RPMI8226 (cell line): ENCODE measurements at places on chromosomes 6 and 20.
A peak's percentile ranks its signal among the peaks of the same experiment; 100 is the strongest.

GRCh38 chr6:33718713-33719112 lies 7.2 kb upstream of the UQCC2 start:
- DNase-seq: no peak

DNA sequence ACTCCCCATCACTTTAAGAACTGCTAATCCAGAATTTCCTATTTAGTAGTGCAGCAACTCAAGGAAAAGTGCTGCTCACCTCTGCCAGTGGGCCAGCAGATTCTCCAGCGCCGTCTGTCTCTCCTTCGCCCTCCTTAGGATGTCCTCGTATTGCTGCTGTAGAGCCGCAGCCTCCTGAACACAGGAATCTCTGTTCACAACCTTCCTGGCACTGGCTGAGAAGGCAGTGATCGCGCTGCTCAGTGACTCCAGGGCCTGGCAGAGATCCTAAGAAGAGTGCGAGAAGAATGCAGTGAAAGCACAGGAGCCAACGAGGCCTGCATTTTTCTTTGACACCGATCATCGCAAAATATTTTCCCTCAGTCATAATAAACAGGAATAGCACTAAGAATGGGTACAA lies 209.0 kb downstream of the SYNE1 start:
- DNase-seq: no peak

DNA sequence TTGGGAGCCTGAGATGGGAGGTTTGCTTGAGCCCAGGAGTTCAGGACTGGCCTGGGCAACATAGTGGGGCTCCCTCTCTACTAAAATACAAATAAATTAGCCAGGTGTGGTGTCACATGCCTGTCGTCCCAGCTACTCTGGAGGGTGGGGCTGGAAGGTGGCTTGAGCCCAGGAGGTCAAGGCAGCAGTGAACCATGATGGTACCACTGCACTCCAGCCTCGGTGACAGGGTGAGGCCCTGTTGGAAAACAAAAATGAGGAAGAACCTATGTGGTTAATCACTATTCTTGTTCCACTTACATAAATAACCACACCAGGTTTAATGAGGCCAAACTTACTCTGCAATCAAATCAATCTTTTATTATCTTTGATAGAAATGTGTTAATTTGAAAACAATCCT lies 5.4 kb downstream of the PPDPF start:
- DNase-seq: no peak

DNA sequence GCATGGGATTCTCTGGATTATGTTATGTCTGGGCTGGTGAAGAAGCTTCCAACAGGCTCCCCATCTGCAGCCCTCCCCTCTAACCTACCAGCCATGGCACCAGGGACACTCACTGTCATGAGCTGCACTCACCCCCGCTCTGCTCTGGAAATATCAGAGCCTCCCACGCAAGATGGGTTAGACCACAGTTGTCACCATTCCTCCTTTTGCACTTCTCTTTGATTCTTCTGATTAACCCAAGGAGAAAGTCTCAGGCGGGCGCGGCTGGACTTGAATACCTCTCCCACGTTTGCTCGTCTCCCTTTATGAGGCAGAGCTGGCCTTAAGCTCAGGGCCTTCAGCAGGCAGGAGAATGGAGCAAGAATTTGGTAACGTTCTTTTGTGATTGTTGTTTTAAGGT lies 128.1 kb downstream of the CEBPB start:
- no peak for DNase-seq

GRCh38 chr20:10468340-10468845 lies 33.3 kb downstream of the SLX4IP start:
- no peak for DNase-seq

- DNase-seq: peak; percentile 99
These were observed 28.1 kb downstream of the SNRNP48 start for GRCh38 chr6:7617801-7618764.

GRCh38 chr6:136230219-136230853 lies 19.8 kb downstream of the MTFR2 start:
- DNase-seq: no peak

DNA sequence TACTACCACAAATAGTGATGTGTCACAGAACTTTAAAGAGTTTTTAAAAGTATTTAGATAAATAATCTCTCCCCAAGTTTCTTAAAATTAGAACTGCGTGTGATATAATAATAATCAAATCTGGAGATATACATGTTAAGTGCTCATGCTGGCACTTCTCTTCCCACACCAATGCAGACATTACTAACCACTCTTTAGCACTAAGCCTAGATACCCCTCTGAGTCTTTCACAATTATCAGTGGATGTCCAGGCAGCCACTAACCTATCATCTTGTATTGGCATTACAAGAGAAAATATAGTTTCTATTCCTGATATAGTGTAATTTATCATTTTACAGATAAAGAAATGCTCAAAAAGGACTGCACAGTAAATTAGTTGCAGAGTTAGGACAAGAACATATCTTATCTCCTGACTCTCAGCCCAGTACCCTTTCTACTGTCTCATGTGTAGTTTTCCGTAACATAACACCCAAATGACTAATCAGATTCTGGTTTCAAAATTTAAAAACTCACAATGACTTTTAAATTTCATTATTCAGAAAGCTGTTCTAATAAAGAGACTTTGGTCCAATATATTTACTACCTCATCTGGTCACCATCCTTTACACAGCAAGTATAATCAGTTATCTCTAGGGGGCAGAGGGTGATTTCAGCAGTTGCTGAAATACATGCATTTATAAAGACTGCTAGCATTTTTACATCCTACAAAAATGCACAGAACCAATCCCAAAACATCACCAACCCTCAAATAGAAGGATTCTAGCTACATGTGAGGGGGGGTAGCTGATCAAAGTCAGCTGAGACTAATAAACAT lies 215.5 kb upstream of the MCHR2 start:
- DNase-seq: no peak

DNA sequence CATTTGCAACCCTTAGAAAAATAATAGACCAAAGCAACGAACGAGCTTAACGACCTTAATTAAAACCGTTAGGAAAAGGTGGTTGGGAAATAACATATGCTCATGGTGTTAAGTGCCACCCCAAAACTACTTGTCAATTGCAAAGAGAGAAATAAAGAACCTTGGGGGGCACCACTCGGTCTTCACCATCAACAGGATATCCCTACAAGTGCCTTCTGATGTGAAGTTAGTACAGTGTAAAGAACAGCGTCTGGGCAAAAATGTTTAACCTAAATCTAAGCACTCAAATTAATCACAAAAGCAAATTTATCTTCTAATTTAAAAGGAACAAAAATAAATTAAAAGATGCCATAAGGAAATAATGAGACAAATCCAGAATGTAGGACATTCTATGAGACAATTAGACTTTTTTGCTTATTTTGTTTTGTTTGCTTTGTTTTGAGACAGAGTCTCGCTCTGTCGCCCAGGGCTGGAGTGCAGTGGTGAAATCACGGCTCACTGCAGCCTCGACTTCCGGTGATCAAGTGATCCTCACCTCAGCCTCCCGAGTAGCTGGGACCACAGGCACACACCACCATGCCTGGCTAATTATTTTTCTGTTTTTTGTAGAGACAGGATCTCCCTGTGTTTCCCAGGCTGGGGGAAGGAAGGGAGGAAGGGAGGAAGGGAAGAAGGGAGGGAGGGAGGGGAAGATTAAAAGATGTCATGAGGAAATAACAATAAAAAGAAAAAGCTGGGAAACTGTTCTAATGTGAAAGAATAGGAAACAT lies 41.3 kb upstream of the BTN3A2 start:
- no peak for DNase-seq

DNA sequence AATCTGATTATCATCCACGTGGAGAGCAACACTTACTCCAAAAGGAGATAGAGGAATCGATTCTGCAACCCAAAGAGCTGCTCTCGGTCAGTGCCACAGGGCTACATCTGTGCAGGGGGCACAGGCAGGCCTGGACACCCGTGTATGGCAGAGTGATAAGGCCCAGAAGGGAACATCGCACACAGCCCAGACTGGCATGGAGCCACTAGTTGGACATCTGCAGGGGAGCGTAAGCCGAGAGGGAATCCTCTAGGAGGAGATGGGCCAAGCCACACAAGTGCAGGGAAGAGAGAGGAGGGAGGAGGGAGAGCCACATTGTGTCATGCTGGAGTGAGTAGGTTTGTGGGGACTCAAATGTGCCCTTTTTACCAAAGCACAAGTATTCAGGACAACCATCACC lies 50.4 kb upstream of the ENTPD6 start:
- no peak for DNase-seq

- DNase-seq: no peak
These were observed 34.9 kb upstream of the FOXA2 start for GRCh38 chr20:22619272-22619671.

- no peak for DNase-seq
These were observed 117.0 kb downstream of the NFATC2 start for GRCh38 chr20:51425347-51426106.

- no peak for DNase-seq
These were observed 14.2 kb downstream of the VAPB start for GRCh38 chr20:58403272-58403671.

GRCh38 chr6:159557031-159557430 lies 136.0 kb downstream of the SOD2 start:
- DNase-seq: no peak

- DNase-seq: no peak
These were observed 14.9 kb upstream of the MAPK13 start for GRCh38 chr6:36115412-36115811.

- peak; percentile 52 for DNase-seq
These were observed 26.1 kb upstream of the FANCE start for GRCh38 chr6:35426074-35426473.

GRCh38 chr6:12472601-12473038 lies 182.5 kb downstream of the EDN1 start:
- DNase-seq: no peak

DNA sequence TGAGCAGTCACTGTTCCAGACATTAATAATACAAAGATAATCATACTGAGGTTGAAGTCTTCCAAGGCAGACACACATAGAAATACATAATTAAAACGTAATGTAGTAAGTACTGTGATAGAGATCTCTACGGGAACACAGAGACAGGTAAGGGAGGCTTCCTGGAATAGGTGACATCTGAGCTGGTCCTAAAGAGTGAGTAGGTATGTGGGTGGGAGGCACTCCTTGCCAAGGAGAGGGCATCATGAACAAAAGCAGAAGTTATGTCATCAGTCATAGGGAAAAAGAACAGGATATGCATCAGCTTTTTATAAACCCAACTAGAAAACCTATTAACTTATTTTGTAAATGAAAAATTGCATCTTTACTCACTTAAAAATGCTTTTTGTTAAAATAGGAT lies 110.0 kb downstream of the MAP7 start:
- DNase-seq: no peak

- peak; percentile 77 for DNase-seq
These were observed 347.2 kb downstream of the TAF4 start for GRCh38 chr20:61718361-61719005.

- DNase-seq: no peak
These were observed 427.7 kb upstream of the NOX3 start for GRCh38 chr6:155883334-155883731.

DNA sequence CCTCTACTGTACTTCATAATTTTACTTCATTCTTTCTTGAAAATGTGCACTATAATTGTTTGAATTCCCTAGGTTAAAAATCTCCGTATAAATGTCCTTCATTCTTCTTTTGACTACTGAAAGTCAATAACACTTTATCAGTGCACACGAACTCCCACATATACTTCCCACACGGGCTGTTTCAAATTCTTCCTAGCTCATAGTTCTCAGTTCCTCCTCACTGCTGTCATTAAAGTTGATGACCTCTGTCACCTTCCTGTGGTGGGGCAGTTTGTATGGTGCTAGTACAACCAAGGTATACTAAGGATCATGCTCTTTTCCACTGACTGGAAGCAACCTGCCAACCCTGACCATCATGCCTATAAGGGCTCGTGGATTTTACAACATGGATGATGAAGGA lies 40.0 kb upstream of the CD2AP start:
- peak; percentile 64 for DNase-seq

GRCh38 chr6:101266063-101266462 lies 127.4 kb upstream of the GRIK2 start:
- DNase-seq: no peak

GRCh38 chr6:134525190-134525868 lies 207.4 kb upstream of the SGK1 start:
- no peak for DNase-seq

GRCh38 chr6:26003102-26003694 lies 40.6 kb downstream of the TRIM38 start:
- DNase-seq: peak; percentile 54

- no peak for DNase-seq
These were observed 221.7 kb upstream of the ECI2 start for GRCh38 chr6:4356899-4357659.

- DNase-seq: no peak
These were observed 971 bp upstream of the SERINC3 start for GRCh38 chr20:44522841-44523240.

DNA sequence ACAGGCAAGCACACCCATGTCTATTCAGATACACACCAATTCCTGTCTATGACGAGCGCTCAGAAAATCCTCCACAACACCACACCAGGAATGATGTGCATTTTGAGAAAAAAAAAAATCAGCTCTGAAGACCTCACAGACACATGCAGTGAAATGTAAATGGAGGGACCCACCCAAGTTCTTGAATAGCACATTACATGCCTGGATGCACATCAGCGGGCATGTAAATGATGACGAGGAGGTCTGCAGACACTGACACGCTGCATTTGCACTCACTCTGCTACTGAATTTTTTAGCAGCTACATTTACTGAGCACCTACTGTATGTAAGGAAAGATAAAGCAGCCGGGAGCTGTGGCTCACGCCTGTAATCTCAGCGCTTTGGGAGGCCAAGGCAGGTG lies 14.7 kb downstream of the NRSN2 start:
- no peak for DNase-seq

GRCh38 chr20:6714279-6714711 lies 53.2 kb upstream of the BMP2 start:
- peak; percentile 23 for DNase-seq

DNA sequence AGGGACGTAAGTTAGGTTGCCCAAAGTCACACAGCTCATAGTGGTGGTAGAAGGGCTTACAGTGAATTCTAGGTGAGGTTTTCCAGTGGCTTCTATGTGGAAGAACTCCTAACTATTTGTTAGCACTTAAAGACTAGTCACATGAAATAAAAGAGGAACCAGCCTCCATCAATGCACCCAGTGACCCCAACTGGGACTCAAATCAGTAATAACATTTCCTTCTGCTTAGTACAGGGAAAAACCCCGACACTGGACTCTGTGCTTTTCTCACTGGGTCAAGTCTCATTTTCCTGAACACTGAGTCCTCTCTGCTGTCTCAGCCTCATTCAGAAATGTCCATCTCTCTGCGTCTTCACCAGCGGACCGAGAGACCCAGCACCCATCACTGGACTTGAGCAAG lies 89.2 kb downstream of the SLC22A23 start:
- DNase-seq: peak; percentile 58

DNA sequence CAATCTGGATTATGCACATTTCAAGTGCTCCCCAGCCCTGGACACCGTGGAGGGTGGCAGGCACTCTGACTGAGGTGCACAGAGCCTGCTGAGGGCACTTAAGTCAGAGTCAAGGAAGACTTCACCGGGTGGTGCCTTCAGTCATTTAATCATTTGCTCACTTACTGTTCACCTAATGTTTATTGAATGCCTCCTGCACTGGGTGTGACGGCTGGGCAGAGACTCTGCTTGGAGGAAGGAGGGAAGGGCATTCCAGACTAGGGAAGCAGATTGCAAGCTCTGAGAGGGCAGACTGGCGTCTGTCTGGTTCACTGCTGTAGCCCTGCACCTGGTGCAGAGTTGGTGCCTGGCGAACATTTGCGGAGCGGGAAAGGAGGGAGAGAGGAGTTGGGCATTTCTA lies 54.2 kb upstream of the FAM83D start:
- DNase-seq: peak; percentile 33

GRCh38 chr6:108805611-108806167 lies 42.5 kb upstream of the ARMC2 start:
- DNase-seq: peak; percentile 67
